ENCODE measurements at places on chromosomes 16 and 17.

DNA sequence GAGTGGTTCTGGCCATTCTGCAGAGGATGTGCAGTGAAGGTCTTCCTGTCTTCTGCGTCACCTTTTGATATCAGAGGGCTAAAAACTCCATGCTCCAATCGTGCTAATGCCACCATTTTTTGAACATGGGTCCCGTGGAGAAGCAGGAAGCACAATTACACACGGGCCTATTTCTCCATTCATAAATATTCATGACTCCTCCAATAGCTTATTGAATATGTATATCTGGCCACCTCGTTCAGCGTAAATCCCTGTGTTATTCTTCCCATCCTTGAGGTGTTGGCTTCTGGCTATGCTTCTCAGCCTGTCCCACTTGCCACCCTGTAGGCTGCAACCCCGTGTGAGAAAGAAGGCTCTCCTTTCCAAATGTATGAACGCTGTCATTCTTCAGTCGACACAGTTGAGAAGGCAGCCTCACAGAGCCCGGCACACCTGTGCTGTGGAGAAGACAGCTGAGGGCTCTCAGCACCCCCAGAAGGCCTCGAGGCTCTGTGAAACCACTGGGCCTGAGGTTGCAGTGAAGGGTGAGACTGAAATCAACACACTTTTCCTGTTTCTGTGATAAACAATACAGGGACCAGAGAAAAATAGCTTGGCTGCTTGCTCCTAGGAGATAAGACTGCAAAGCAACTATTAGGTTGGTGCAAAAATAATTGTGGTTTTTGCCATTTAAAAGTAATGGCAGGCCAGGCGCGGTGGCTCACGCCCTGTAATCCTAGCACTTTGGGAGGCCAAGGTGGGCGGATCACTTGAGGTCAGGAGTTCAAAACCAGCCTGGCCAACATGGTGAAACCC lies 4.9 kb upstream of the ANKRD40CL start:
- no peak for DNase-seq

- peak; percentile 87 for DNase-seq
Measured at GRCh38 chr17:78351449-78352006, 8.3 kb downstream of the SOCS3 start.

- peak; percentile 92 for DNase-seq
Measured at GRCh38 chr17:77470800-77471733, 330.3 kb downstream of the SEC14L1 start.

- DNase-seq: no peak
Measured at GRCh38 chr17:82301916-82302567, 15.4 kb downstream of the CD7 start.

- DNase-seq: no peak
Measured at GRCh38 chr17:8921147-8921546, 44.4 kb downstream of the PIK3R5 start.

Data from inflammatory macrophage (primary cell).